ENCODE measurements at places on chromosomes 12 and 14.

- no peak for DNase-seq
Measured at GRCh38 chr12:86719381-86719780, 463.2 kb upstream of the MGAT4C start.

DNA sequence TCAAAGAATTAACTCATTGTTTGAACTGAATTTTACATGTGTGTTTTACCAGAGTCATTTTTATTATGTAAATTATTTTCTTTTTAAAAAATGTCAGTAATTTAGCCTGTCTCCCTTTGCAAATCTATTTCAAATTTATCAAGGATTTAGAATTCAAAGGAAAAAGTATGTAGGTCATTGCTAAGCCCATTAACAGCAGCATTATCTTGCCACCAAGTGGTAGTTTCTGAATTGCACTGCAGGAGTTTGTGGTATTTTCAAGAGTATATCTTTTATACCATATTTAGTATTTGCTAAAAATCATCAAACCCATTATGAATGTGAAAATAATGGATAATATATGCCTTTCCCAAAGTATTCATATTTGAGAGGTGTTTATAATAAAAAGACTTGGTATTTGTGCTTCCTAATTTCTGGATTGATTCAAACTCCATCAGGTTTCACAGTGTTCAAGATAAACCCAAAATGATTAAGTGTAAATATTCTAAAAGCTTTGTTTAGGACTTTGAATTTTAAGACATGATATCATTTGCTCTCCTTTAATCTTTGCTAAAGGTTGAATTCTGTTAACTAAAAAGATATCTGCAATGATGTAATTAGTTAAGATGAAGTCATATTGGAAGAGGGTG, 711.4 kb downstream of the FSCB start:
- DNase-seq = peak; percentile 11

DNA sequence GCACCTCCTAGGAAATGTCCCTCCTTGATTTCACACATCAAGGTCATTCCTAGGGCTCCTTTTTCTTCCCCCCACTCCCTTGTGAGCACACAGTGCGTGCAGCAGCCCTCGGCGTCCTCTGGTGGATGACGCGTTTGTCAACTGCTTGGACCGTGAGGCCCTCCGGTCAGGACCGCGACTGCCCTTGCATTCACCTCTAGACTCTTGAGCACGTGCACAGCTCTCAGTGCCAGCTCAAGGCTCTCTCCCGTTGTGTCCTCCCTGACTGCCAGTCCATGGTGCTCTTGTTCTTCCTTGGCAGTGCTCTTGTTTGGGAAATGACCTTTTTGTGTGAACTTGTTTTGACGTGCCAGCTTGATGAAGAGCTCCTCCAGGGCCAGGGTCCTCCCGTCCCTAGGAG, 67.9 kb downstream of the TSPAN9 start:
- DNase-seq = no peak

DNA sequence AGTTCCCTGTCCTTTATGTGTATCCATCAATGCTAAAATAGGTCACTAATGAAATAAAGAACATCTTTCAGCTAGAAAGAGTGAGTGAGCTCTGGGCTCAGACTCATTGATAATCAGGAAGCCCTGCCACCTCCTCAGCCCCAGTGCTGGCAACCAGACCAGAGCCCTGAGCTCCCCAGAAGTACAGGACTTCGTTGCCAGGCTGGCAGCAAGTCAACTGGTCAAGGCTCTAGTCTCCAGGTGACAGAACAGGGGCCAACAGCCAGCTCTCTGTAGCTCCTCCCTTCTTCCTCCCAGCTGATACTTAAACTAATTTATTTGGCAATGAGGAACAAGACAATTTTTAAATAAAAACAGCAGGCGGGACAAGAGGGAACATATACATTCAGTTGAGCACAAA, 145.3 kb downstream of the EGLN3 start:
- DNase-seq = no peak

- no peak for DNase-seq
Measured at GRCh38 chr14:69814397-69814796, 17.4 kb upstream of the SLC10A1 start.

DNA sequence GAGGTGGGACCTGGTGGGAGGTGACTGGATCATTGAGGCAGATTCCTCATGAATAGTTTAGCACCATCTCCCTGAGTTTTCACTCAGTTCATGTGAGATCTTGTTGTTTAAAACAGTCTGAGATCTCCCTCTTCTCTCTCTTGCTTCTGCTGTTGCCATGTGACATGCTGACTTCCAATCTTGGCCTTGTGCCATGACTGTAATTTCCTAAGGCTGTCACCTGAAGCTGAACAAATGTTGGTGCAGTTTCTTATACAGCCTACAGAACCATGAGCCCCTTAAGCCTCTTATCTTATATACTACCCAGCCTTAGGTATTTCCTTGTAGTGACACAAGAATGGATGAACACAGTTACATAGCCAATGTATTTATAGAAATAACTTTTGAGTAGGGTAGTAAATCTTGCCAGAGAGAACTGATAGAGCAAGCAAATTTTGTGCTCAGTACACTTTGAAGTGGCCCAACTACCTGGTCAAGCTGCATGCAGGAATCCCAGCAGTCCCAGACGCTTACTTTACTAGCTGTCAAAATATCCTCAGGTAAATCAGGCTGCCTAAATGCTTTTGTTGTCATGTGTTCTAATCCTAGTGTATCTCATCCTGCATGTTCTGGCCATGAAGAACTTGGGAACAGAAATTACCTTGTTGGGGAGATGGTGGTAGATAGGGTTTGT, 445.6 kb upstream of the MIS18BP1 start:
- DNase-seq = no peak

GRCh38 chr12:62683776-62684569, 217.3 kb downstream of the MON2 start:
- DNase-seq = no peak

DNA sequence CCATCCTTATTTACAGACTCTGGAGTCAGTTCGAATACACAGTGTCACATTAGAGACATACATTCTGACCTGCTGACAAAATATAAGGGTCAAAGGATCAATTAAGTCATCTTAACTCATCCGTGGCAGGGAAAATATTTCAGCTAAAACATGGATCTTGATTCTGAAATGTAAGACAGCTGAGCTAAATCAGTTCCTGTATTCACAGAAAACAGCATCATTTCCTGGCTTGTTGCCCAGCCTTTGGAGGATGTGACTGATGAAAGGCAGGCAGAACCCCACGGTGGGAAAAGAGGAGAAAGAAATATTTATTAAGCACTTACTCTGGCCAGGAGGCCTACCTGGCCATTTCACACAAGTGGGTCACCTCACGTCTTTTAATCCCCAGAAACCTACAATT, 101.9 kb downstream of the GAS2L3 start:
- DNase-seq = peak; percentile 34

DNA sequence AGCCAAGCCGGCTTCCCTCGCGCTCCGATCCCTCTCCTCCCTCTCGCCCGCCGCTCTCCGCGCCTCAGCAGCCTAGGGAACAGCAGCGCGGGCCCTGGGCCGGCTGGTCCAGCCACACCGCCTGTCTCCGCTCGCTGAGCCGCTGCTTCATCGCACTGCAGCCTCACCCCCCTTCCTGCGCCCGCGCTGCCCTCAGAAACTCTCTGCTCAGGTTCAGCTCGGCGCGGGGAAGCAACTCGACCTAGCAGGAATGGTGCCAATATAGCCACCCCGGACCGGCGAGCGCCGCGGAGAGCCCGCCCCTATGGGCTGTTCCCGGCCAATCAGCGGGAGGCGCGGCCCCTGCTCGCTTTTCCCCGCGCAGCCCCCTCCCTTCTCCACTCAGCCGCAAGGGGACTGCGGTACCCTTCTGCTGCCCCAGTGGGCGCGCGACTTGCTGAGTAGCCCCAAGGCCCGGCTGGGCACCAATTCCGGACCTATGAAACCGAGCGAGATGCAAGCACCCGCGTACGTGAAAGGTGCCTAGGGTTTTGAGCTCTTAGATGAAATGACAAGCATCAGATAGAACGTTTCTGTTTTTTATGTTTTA, at the start of gene ADAMTS20:
TSS of gene ADAMTS20 (minus strand) at position 233 of the 589 bp plus-strand sequence. CDS start 282 bp downstream, outside the sequence.
- no peak for DNase-seq

DNA sequence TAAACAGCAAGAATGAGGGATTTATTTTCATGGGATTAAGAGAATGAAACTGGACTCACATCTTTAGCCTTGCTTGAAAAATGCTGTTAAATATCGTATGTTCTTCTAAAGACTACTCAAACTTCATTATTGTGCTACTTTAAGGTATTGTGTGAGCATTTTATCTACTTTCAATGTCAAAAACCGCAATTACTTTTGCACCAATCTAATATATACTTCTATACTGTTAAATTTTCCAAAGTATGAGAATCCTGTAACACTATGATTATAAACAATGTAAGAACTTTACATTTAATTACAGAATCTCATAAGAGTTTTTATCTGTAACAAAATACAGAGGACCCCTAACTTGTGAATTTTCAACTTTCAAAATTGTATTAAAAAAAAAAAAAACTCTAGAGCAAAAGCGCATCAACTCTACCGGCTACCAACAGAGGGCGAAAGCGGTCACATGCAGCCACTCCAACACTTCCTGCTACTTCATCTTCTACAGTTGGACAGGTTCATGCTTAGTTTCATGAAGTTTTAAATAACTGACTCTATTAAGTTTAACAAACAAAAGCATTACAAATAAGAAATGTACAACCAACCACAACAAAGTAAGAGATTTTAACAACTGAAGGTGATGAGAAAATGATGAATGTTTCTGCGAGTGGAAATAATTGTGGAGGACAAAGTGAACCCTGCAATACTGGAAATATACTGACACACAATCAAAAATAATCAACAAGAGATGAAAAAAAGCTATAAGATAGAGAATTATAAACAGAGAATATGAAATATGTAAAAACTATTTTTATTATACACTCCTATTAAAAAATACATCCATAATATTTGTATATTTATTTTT, 210.9 kb downstream of the MED13L start:
- peak; percentile 80 for DNase-seq

GRCh38 chr14:96598332-96598928, 96.2 kb downstream of the PAPOLA start:
- no peak for DNase-seq

DNA sequence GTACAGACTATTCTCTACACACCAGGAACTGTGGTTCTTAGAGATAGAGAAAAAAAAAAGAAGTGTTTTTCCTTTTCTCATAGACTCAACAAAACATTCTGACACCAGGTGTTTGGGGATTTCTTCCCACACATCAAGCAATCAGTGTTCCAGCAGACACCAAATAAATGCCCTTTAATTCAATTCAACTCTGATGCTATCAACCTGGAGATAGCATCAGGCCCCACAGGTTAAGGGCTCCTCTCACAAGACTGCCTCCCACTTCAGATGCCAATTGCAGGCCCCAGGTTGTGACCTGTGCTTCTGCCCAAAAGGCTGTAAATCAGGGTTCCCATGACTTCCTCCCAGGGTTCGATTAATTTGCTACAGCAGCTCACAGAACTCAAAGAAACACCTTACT, 36.7 kb downstream of the RPS29 start:
- no peak for DNase-seq

DNA sequence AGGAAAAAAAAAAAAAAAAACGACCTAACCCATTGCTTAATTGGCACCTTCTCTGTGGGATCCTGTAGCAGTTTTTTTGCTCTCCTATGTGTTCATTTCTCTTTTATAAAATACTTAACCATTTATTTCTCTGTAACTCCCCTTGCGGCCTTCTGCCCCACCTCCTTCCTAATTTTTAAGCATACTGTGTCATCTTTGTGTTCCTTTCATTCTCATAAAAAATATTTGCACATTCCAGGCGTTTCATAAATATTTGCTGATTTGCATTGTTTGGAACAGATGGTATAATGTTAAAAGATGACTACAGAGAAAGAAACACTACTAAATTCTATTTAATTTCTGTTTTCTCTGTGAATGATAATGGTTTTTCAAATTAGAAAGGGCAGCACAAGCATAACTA, 77.9 kb downstream of the NPAS3 start:
- DNase-seq = no peak

DNA sequence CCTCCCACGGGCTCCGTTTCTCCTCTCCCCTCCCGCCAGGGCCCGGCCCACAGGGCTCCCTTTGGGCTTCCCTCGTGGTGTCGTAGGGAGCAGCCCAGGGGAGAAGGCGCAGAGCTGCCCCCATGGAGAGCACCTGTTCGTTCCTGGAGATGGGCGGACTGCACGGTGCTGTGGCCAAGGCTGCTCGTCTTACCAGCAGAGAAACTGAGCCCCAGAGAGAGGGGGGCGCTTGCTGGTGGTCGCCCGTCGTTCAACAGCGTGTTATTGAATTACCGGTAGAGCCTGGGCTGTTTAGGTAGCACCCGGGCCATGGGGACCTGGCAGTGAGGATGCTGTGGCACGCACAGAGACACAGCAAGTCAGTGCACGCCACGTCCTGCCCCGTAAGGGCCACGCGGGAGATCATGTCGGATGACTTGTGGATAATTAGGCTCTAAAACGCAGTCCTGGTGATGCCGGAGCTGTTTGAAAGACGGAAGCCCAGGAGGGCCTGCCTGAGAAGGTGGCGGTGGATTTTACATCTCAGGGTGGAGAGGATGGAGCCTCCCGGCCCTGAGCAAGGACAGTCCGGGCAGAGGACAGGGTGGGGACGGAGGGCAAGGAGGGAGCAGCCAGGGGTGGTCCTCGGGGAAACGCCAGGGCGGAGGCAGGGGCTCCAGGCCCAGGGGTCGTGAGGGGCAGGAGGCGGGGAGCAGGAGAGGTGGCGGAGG, 134.4 kb downstream of the ADGRD1 start:
- DNase-seq = no peak

- no peak for DNase-seq
Measured at GRCh38 chr14:32341947-32342846, 13.1 kb downstream of the AKAP6 start.

DNA sequence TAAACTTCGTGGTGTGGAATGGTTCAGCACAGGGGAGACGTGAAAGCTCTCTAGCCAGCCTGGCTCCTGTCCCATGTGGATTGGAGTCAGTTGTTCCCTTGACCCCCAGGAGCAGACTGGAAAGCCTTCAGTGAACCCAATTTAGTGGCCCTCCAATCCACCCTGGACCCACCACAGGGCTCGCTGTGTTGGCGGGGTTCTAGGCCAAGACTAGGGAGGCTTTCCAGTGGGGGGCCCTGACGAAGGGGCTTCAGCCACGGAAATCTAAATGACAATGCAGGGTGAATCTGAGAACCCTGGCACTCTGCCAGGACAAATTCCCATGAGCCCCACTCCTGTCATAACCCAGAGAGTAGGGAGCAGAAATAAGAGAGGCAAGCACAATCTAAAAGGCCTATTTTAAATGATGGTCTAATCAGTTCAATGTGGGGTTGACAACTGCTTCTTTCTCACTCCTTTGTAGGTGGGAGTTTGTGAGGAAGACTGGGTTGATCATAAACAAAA, 110.8 kb downstream of the SLC35F4 start:
- DNase-seq = no peak
